ENCODE measurements at places on chromosomes 4 and X.

DNA sequence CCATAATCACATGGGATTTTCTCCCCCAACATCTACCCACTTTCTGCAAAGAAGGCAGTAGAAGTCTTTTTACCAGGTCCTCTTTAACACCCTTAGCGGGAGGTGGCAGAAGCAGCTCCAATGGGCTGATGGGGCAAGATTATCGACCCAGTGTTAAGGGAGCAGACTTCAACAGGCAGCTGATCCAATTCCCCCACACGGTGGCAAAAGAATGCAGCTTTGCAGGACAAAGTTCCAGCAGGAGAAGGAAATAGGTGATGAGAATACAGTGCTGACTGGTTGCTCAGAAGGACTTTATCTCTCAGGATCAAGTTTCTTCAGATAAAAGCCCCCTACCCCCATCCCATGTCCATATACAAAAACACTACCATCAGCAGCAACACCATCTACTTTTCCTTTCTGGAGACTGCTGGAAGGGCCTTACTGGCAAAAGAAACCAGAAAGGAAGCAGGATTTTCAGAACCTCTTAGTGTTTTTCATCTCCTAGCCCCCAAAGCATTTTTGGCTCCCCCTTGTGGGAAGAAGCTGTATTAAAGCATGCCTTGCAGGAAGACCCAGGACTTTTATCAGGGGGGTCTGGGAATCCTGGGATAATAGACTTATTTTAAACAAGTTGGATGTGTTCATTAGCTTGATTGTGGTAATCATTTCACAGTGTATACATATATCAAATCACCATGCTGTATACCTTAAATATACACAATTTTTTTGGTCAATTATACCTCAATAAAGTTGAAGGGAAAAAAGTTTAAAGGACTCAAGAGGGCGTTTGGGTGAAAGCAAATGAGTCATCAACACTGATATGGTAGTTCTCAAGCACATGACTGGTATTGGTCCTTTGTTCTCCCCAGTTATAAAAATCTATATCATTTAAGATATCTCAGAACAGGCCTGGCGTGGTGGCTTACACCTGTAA lies 146.4 kb downstream of the GPC3 start:
- no peak for DNase-seq

DNA sequence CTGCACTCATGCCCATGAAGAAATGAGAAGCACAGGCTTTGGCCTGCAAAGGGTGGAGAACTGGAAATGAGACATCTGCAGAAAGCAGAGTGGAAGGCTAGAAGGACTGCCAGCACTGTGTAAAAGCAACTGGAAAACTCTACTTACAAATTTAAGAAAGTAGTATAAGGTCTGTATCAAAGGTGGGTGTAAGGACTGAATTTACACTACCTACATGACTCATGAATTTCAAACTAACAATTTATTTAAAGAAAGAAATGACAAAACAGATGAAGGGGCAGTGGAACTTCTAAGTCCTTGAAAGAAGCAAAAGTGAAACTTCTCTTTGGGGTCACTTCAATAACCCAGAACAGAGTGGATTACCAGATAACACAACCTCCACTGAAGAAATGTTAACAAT lies 71.2 kb downstream of the SLC10A7 start:
- no peak for DNase-seq

DNA sequence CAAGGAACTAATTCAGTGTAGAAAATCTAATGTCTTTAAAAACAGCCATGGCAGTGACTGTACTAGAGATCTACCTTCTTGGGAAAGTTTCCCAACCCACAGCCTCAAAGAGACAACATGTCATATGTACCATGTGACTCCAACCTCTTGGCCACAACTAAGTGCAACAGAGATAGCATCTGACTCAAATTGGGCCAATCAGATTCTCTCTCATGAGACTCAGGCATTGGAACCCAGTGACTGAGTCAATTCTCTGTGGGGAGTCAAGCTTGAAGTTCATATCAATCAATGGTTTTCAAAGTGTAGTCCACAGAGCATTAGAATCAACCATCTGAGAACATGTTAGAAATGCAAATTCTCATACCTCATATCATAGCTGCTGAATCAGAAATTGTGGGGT lies 123.3 kb downstream of the MBNL3 start:
- no peak for DNase-seq

GRCh38 chr4:155761916-155762315 lies 3.1 kb downstream of the GUCY1B1 start:
- DNase-seq: no peak

DNA sequence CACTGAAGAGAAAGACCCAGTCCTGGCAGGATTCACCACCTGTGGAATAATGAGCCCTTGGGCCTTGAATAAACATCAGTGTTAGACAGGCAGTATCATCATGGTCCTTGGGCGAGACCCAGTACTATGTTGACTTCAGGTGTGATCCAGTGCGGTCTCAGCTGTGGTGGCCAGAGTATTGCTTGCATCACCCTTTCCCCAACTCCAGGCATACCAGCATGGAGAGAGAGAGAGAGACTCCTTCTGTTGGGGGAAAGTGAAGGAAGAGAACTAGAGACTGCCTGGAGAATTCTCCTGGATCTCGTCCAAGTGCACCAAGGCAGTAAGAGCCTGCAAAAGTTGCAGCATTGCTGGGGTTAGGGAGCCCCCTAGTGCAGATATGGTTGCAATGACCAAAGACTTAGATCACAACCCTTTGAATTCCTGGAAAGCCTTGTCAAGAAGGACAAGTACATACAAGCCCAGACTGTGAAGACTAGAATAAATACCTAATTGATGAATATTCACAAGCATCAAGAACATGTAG lies 61.1 kb upstream of the VAMP7 start:
- DNase-seq: no peak
